Hematopoietic multipotent progenitor cell treated with erythropoietin and hydrocortisone succinate and interleukin-3 and kit ligand, for 17 days (in vitro differentiated cells): ENCODE measurements at places on chromosomes 7 and 10.

GRCh38 chr7:21407796-21408480 lies 19.9 kb upstream of the SP4 start:
- no peak for DNase-seq

- no peak for DNase-seq
These were observed 17.0 kb downstream of the PKD1L1 start for GRCh38 chr7:47931005-47932004.

DNA sequence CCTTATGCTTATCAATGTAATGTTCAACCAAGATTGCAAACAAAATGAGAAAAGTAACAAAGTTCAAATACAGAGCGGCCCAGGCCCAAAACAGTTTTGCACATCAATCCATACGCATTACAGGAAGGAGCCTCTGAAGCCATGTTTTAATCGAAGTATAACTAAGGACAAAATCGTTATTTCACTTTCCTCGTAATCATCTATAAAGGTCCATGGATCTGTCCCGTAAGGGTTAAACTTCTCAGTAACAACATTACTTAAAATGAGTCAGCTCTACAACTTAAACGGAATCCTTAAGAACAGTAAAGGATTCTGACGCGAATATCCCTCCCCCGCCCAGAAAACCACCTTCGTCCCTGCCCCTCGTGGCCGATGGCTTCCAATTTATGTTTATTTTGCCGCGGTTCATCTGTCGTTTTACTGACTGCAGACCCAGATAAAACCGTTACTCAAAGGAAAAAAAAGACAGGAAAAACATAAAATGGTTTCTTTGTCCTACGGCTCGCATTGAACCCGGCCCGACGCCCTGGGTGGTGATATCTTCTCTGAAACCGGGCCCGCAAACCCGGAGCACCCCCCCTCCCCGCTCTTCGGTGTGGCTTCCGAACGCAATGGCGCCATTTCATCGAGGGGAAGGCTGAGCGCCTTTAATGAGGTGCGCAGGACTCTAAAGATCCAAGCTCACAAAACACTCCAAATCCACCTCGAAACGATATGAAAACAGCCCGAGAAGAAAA lies 1.1 kb downstream of the HNRNPA2B1 start:
- DNase-seq: peak; percentile 81

DNA sequence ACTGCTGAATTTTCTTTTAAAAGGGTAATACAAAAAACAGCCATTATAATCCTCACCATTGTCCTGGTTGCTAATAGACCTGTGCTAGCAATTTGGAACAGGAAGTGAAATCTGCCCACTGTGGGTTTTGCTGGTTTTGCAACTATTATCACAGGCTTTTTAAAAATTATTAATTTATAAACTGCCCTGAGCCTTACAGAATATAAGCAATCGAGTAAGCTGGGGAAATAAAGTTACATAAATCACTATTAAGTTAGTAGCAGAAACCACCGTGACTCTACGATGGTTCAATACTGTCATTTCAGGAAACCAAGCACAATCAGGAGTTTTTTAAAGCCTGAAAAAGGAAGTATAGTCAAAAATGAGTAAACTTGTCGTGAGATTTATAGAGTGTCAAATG lies 62.3 kb downstream of the TMEM26 start:
- no peak for DNase-seq

- no peak for DNase-seq
These were observed 159.1 kb downstream of the CELF2 start for GRCh38 chr10:11176746-11177145.

- no peak for DNase-seq
These were observed 98.3 kb downstream of the TMEM130 start for GRCh38 chr7:98771519-98771918.

GRCh38 chr10:51158832-51159231 lies 84.5 kb downstream of the PRKG1 start:
- DNase-seq: no peak

DNA sequence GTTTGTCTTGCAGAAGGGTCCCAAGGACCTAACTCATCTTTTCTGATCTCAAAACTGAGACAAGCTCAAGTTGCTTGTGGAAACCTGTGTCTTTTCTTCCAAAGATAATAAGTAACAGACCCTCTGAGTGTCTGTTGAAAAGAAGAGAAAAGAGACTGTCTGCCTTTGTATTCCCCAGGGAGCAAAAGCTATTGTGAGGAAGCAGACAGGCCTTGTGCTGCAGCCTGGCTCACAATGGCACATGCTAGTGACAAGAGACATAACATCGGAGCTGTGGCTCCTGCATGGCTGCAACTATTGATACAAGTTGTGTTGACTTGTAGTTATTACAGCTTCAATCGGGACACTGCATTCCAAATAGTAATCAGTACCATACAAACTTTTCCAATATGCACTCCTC lies 202.9 kb downstream of the DKK1 start:
- no peak for DNase-seq

DNA sequence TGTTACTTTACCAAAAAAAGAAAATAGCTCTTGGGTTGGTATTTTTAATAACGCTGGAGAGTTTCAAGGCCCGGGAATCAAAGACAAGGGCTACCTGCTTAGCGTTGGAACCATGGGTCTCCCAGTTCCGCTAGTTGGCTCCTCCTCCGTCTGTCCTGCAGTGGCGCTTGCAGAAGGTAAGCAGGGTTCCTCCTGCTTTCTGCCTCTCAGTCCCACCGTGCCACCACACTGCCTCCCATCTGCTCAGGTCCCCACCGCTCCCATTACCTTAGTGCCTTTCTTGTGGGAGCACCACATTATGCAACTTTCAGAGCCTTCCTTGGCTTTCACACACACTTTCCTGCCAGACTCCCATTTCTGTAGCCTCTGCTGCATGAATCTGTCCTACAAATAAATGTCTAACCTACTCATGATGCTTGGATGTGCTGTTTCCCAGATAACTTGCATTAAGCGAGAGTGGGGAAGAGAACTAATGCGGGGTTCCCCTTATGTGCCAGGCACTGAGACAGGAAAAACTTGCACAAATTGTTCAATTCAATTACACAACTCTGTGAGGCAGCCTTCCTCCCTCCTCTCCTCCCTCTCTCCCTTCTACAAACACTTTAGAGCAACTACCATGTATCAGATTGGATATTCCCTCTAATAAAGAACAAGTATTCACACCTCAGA lies 124.5 kb downstream of the AOAH start:
- DNase-seq: no peak

GRCh38 chr7:84568781-84569180 lies 374.2 kb upstream of the SEMA3A start:
- no peak for DNase-seq

GRCh38 chr7:156021471-156021870 lies 209.2 kb upstream of the SHH start:
- DNase-seq: no peak

DNA sequence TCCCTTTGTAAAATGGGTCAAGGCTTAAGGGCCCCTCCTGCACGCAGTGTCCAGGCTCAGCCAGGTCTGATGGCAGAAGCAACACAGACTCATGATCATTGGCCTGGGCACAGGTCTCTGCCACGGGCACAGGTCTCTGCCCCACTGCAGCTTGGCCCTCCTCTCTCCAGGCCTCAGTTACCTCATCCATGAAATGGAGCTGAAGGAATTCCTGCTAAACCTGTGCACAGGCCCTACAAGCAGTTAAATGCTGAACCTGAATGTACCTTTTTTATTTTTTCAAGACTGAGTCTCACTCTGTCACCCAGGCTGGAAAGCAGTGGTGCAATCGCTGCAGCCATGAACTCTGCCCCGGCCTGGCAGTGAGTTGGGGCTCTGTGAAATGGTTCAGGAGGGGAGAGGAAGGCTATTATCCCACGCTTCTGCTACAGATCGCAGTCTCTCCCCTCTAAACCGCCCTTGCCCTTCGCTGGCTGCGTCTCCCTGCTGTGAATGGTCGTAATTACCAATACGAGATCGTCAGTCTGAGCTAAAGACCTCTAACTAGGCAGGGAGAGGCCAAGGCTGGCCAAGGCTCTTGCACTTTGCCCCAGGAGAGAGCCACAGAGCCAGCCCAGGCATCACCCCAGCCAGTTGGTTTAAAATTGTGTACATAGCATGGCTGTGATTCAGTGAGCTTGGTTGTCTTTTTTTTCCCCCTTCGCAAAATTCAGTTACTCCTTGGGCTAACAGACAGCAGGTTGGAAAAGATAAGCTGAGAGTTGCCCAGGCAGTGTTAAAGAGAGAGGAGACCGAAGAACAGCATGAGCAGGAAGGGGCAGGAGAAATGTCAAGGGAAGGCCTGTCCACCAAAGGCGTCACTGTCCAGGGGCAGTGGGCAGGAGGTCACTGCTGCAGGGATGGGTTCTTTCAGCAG lies 93.0 kb upstream of the KCTD7 start:
- no peak for DNase-seq

- DNase-seq: no peak
These were observed 186.3 kb downstream of the PRPF18 start for GRCh38 chr10:13773043-13773442.

DNA sequence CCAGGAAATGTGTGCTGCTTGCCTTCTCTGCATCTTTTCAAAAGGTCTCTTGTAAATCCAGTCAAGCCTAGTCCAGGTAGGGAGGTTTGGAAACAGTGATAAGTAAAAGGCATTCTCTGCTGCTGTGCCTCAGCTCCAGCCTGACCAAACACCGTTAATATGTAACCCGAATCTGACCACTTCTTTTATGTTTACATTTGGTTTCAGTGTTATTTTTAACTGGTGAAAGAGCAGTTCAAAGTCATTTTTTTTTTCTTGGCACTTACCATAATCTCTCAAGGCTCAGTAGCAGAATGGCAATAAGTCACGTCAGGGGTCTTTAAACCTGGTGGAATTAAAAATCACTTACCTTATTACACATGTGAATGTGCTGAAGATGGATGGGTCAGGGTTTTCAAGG lies 216.8 kb downstream of the PTEN start:
- DNase-seq: no peak

GRCh38 chr7:39158367-39158766 lies 180.7 kb downstream of the POU6F2 start:
- no peak for DNase-seq

- DNase-seq: no peak
These were observed 15.8 kb downstream of the CALD1 start for GRCh38 chr7:134795231-134795630.

- DNase-seq: no peak
These were observed 94.5 kb upstream of the GSDME start for GRCh38 chr7:24851786-24852185.

DNA sequence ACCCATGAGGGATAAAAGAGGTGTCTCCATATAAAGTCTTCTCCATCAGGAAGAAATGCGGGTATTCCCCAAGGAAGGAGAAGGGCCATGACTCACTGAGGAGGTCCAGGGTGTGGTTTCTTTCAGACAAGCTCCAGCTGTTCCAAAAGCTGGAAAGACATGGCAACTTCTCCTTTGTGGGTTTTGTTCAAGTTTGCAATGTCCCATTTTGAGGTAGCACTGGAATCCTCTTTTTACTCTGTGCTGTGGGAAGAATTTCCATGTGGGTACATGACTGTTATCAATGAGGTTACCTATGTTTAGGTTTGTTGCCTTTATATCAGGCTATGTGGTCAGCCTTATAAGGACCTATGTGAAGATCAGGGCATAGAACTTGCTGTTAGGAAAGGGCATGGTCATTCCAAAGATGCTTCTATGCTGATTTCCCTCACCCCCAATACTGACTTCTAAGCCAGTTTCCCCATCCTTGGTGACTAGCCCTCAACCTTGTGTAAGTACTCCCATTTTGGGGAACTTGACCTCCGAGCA lies 697.5 kb downstream of the INHBA start:
- DNase-seq: no peak

- DNase-seq: no peak
These were observed 139.1 kb upstream of the RHEB start for GRCh38 chr7:151658778-151659177.

- DNase-seq: no peak
These were observed 134.0 kb downstream of the KCND2 start for GRCh38 chr7:120407010-120407409.

DNA sequence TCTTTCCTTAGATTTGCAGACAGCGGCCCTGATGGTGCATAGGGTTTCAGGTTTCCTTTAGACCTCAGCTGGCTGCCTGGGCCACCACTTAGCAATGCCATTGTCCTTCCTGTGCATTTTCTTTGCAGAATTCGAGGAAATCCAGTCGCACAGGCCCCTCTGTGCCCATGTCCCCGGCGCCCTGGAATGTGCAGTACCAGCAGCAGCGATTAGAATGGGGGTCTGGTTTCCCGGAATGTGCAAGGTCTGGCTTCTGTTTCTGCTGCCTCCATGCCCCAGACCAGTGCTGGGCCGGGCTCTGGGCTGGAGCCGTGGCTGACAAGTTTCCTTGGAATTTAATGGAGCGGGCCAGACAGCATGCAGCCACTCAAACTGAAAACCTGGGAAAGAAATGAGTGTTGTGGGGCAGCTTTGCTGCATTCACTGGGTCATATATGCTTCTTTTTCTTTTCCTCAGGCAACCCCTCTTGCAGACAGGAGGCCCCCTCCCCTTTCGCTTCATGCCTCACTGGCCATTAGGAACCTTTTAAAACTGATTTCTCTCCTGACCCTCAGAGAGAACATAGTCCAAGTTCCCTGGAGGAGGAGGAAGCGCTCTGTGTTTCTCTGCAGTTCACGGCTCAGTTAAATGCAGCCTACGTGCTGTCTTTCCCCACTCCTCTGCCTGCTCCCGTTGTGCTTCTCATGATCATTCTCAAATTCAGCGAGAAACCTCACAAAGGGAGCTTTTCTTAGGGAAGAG lies 14.4 kb downstream of the HTRA1 start:
- DNase-seq: no peak

GRCh38 chr10:42940487-42941294 lies 136.2 kb upstream of the RET start:
- no peak for DNase-seq

- no peak for DNase-seq
These were observed 88.0 kb downstream of the KBTBD2 start for GRCh38 chr7:32803406-32804141.

GRCh38 chr7:2808891-2809665 lies 35.0 kb downstream of the GNA12 start:
- no peak for DNase-seq

DNA sequence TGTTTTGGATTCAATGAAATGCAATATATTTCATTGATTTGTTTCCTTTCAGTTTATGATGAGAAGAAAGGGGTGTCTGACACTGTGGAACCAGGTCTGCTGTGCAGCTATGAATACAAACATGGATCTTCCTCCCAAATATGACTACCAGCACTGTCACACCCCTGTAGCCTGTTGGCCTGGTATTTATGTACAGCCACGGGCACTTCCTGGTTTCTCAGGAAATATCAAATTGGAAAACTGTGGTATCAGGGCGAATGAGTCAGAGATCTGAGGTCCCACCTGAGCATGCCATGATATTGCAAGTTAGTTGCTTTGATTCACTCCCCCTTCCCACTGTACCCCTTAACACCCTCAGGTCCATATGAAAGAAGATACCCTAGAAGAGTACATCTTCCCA lies 87.8 kb downstream of the DNMBP start:
- DNase-seq: no peak

DNA sequence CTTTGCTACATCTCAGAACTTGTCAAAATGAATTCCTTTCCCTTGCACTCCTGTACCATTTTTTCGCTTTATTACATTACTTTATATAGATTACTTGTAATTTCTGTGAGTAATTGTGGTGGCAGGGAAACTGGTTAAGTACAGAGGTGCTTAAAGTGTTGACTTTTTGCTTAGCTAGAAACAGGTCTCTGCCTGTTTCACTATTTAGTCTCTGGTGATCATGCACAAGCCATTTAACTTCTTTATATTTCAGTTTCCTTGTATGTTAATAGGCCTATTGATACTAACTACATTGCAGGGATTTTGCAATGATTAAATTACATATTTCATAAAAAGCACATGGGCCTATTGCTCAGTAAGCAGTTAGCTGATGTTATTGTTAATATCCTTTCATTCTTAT lies 233.8 kb downstream of the PRKG1 start:
- no peak for DNase-seq

- no peak for DNase-seq
These were observed 207.3 kb upstream of the POT1 start for GRCh38 chr7:125136755-125137532.
